MV-4-11 (cell line): ENCODE measurements at places on chromosomes 5 and 9.

GRCh38 chr5:73333944-73334703 is 114.5 kb downstream of the FOXD1 start:
- DNase-seq = no peak

DNA sequence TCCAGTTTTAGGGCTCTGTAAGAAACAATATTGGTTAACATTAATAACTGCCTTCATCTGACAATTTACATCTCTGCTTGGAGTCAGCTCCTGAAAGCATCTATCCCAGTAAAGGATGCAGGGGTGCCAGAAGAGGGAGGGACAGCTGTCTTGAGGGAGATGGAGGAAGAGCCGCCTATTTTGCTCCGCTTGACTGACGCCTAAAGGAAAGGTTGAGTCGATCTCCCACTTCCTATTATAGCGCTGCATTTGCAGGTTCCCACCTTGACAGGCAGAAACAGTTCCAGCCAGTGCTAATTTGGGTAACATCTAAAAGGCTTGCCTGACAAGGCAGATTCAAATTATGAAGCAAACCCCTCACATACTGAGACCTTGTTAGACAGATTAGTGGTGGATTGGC is 374.6 kb downstream of the SPATA31D1 start:
- DNase-seq = no peak

- no peak for DNase-seq
These were observed 59.8 kb upstream of the RPL26L1 start for GRCh38 chr5:172899436-172899835.

DNA sequence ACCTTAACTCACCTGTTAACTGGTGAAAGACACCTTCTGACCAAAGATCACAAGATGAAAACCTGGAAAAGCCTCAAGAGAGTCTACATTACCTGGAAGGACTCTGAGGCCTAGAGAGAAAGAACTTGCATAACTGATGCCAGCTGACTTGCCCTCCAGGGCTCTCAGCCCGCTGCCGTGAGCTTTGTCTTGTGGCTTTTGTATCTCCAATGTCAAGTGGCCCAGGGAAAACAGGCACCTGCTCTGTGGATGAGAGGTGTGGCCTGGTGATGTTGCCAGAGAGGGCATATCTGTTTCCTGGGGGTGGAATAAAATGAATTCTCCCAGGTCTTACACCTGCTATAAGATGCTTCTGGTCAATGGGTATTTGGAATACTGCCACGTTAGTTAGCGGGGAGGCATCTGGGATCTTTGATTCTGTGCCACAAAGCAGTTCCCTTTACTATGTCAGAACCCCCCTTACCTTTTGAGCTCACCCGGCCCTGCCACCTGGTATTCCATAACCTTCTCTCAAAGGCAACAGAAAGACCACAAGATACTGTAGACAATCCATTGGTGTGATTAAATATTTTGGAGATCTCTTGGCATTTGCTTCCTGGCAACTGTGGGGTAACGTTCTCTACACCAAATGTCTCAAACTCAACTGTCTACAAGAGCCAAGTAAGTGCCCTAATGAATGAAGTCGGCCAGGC is 54.9 kb upstream of the N4BP3 start:
- DNase-seq = no peak

DNA sequence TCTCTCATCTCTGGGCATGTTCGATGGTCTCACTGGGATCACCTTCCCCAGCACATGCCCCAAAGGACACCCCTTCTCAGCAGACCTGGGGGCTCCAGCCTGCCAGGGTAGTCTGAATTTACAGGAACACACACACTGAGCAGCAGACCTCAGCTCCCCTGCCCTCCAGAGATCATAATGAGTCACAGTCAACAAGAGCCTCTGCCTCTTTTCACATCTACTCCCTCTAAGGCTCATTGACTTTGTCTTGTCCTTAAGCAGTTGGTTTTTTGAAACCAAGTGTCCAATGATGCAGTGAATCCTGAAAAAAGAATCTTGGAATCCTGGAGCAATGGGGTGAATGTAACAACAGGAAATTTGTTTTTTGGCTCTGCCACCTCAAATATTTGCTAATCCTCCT is 20.8 kb downstream of the GABBR2 start:
- no peak for DNase-seq

DNA sequence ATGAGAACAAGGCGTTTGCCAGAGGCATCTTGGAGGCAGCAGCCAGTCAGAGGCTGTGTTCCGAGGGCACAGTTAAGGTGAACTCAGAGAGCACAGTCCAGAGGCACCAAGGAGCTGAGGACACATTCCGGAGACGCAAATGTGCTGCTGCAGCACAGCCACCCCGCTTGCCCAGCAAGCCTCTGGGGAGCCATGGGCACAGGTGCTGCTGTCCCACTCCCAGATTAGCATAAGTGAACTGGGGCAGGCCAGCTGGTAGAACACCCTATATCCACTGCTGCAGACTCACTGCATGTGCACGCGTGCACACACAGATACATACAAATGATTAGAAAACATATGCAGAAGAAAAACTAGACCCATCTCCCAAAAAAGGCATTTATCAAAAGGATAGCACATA is 164.5 kb downstream of the EBF1 start:
- no peak for DNase-seq

GRCh38 chr9:135657416-135657815 is 5.7 kb upstream of the LCN9 start:
- no peak for DNase-seq

DNA sequence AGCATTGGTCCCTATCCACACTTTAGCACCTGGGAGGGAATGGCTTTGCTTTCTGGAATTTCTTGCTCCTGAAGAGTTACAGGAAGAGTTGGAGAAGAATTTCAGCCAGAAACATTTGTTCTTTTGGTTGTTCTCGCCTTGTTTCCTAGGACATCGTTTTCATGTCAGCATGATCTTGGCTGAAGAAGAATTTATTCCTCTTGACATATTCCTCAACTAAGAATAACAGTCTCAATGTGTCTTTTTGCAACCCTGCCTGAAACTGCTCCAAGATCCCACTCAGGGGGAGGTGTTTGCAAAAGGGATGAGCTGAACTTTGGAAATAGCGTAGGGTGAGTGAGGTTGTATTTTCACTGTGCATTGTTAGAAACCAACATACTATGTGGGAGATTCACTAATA is 26.1 kb downstream of the MAMDC2 start:
- DNase-seq = no peak

DNA sequence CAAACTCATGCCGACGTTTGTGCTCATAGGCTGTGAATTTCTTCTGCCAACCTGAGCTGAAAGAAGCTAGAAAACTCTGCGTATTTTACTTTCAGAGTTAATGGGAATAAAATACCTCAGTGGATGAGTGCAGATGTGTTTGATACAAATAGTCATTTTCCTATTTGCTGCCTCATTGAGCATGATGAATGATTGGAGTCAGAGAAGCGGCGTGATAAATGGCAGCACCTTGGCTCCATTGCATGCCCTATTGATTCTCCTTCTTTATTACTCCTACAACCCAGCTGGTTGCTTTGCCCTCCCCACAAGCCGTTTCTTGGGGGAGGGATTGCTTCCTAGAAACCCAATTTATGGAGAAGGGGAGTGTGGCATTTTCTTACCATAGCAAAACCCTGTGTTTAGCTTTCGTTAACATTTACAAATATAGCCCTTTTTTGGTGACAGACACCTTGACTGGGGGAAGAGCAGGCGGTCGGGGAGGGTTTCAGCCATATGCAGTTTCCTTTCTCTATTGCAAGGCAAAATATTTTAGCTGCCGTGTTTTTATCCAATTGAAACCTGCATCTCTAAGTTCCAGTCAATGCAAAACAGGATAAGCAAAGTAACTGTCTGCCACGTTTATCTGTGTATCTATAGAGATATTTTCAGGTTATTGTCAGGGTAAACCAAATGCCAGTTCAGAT is 93.1 kb upstream of the TBCA start:
- no peak for DNase-seq

- no peak for DNase-seq
These were observed 43.4 kb downstream of the UBE2R2 start for GRCh38 chr9:33860200-33860871.

DNA sequence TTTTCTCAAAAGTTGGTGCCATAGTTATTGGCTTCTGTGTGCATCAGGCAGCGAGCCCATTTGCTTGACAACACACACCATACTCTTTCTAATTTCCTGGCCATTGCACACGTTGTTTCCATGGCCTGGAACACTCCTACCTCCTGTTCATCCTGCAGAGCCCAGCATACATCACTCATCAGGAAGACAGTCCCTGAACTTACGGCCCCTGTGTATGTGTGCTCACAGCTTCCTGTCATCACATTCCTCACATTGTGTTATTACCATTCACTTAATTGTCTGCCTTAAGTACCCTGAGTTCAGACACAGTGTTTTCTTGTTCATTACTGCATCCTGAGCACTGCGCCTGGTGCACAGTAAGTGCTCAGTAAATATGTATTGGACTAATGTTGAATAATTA is 355.9 kb downstream of the PRELID2 start:
- no peak for DNase-seq

- no peak for DNase-seq
These were observed at the start of gene CTXN3 for GRCh38 chr5:127649018-127649439. TSS of gene CTXN3 (plus strand) at chr5:127649082. CDS start at chr5:127657522, 8,440 bp downstream.

- DNase-seq = no peak
These were observed 81.8 kb downstream of the NFIB start for GRCh38 chr9:14232111-14232510.

- peak; percentile 46 for DNase-seq
These were observed 2.4 kb upstream of the VAV2 start for GRCh38 chr9:133994353-133995011.

- no peak for DNase-seq
These were observed 275.0 kb downstream of the PLK2 start for GRCh38 chr5:58184910-58185309.

DNA sequence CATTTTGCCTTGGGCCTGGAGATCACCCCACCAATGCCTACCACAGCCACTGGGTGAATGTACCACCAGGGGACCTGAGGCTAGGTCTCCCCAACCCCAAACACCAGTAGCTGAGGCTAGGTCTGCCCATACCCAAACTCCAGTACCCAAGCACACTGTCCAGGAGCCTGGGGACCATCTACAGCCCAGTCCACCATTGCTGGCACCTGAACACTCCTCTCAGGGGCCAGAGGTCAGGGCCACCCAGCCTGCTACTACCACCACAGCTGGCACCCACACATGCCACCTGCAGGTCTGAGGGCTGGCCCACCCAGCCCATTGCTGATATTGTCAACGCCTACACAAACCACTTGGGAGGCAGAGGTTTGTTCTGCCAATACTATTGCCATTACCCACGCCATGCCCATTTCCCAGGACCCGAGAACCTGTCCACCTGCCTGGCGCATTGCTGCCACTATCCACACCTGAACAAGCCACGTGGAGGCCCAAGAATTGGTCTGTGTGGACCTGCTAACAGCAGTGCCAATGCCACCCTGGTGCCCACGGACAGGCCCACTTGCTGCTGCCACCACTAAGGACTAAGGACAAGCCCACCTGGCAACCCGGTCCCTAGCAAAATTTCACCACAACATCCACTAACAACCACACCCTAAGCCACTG is 59.2 kb downstream of the ZDHHC21 start:
- DNase-seq = no peak

- no peak for DNase-seq
These were observed 7.3 kb downstream of the CDC26 start for GRCh38 chr9:113267911-113268566.

DNA sequence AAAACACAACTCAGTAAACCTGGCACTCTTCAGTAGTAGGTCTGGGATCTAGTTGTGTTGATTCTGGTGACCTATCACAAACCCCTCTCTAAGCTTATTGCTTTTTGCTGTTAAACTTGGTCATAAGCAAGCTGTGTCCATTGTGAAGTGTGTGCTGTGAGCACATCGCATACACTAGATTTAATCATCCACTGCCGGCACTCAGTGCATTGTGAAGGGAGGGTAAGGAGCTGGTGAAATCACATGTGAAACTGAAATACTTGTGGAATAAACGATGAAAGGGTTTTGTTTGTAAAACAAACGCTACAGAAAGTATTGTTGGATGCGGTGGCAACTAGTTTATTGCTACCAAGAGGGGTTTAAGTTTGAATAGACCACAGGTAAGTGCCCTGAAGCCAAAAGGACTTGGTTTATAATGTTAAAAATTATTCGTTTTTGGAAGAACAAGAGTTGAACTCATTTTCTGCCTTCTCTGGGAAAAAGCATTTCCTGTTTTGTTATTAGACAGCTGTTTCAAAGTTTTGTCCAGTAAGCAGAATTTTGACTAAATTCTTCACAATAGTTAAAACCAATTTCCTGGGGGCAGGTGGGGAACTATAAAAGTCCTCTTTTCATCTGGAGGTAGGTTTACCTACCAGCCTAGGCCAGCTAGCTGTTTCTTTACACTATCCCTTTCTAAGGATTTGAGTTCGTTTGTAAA is 24.6 kb downstream of the TJP2 start:
- no peak for DNase-seq

DNA sequence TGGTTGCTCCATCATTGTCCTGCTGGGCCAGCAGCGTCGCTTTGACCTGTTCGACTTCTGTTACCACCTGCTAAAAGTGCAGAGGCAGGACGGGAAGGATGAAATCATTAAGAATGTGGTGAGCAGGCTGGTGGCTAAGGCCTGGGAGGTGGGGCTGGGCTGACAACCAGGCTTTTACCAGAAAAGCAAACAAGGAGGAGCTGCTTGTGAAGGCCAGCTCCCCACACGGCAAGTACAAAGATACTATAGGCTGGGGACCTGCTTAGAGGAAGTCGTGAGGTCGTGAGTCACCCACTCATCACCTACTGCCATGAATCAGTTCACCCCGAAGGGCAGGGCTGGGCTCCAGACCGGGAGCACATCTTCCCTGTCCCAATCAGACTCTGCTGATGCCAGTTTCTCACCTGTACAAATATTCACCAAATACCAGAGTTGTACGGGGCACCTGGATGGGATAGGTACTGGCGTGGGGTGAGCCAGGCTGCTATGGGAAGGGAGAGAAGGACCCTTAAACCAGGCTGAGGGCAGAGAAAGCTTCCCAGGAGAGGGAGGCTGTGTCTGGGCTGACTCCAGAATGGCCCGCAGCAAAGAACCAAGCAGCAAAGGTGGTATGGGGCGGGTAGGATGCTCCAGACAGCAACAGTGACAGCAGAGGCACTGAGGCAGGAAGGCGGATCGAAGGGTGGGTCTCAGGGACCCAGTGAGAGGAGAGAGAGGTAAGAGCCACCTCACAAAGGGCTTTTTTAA is 69.3 kb upstream of the NIPAL4 start:
- peak; percentile 52 for DNase-seq

GRCh38 chr5:58393716-58394115 is 66.2 kb downstream of the PLK2 start:
- no peak for DNase-seq

- DNase-seq = no peak
These were observed 204.1 kb downstream of the TRPM3 start for GRCh38 chr9:70917277-70917676.

DNA sequence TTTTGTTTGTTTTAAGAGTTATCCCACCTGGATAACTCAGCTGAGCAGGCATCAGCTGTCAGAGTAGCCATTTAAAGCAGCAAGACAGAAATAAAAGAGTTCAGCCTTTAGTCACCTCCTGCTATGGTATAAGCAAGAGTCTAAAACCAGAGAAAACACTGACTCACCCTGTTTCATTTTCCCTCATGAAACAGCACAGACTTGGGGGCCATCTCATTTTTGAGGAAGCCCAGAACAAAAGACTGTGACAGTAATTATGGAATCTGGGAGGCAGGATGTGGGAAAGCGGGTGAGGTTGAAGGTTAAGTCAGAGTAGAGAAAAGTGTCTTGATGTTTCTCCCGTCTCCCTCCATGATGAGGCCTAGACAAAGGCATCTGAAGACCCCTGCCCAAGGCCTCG is 90.2 kb upstream of the FAM174A start:
- DNase-seq = peak; percentile 34

- no peak for DNase-seq
These were observed 206.8 kb upstream of the ITGA1 start for GRCh38 chr5:52580921-52581320.

- no peak for DNase-seq
These were observed 24.7 kb upstream of the TMEM250 start for GRCh38 chr9:136143215-136144001.

GRCh38 chr5:55149308-55149795 is 10.6 kb upstream of the GPX8 start:
- no peak for DNase-seq
